Foreskin keratinocyte (primary cell): ENCODE measurements at places on chromosomes 4 and X. TPM values are rescaled to one million over a fixed set of nuclear protein-coding genes. Genes with fewer than 3 reads are reported as not detected.

DNA sequence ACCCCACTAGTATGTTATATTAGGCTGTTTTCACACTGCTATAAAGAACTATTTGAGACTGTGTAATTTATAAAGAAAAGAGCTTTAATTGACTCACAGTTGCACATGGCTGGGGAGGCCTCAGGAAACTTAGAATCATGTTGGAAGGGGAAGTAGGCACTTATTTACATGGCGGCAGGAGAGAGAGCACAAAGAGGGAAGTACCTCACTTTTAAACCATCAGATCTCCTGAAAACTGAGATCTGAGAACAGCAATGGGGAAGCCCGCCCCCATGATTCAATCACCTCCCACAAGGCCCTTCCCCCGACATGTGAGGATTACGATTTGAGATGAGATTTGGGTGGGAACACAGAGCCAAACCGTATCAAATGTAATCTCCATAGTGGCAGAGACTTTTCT is 45.4 kb upstream of the XK start:
- no peak for DNase-seq

- DNase-seq: peak; percentile 85
Observed at GRCh38 chr4:76703123-76703490, 194.8 kb downstream of the SOWAHB start.

- no peak for DNase-seq
Observed at GRCh38 chr4:111717921-111718320, 427.3 kb upstream of the FAM241A start.

DNA sequence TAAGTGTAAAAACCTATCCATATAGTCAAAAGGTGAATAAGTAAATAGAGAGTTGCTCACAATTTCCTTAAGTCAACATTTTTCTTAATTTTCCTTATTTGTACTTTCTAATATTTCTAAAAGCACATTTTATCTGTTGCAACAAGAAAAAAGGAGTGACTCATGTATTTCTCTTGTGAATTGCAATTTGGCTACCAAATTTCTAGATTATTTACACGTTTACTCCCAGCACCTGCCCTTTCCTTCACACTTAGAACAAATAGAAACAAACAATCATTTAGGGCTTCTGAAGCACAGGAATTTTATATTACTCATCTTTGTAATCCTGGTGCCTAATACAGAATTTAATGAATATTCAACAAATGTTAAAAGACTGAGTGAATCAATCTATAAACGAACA is 22.2 kb downstream of the BTC start:
- DNase-seq: no peak

DNA sequence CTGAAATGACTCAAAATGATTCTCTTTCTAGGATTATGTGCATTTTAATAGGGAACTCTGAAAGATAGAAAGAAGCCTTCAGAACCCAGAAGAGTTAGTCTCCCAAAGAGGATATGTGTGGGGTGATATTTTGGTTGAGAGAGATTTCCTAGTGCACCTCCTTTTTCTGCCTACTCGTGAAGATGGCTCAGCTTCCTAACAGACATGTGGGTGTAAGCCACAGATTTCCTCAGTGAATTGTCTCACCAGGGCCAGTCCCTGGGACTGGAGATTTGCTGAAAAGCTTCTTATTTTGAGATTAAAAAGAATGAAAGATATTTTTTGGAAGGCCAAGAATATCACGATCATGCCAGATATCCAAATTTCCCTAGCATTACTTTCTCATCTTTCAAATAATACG is 42.8 kb downstream of the MAGEB17 start:
- no peak for DNase-seq

GRCh38 chr4:61202638-61203435 is 2.7 kb downstream of the ADGRL3 start:
- no peak for DNase-seq

- no peak for DNase-seq
Observed at GRCh38 chrX:110536816-110537215, 178.2 kb downstream of the RTL9 start.

GRCh38 chr4:17876943-17877342 is 66.2 kb downstream of the NCAPG start:
- DNase-seq: no peak

DNA sequence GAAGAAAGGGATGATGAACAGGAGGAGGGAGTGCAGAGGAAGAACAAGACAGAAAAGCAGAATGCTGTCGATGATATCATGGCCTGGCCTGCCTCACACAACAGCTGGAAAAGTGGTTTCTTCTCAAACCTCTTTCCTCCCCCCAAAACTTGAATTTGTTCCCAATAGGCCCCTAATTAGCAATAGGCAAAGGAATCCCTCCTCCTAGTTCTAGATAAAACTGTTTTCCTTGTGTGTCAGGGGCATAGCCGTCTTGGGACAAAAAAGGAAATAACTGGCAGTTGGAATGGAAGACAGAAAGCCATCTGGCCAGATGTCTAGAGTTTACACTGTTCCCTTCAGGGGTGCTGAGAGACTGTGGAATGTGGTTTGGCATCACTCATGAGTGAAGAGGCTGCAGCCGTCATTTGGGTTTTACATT is 177.8 kb upstream of the C1QTNF7 start:
- no peak for DNase-seq

DNA sequence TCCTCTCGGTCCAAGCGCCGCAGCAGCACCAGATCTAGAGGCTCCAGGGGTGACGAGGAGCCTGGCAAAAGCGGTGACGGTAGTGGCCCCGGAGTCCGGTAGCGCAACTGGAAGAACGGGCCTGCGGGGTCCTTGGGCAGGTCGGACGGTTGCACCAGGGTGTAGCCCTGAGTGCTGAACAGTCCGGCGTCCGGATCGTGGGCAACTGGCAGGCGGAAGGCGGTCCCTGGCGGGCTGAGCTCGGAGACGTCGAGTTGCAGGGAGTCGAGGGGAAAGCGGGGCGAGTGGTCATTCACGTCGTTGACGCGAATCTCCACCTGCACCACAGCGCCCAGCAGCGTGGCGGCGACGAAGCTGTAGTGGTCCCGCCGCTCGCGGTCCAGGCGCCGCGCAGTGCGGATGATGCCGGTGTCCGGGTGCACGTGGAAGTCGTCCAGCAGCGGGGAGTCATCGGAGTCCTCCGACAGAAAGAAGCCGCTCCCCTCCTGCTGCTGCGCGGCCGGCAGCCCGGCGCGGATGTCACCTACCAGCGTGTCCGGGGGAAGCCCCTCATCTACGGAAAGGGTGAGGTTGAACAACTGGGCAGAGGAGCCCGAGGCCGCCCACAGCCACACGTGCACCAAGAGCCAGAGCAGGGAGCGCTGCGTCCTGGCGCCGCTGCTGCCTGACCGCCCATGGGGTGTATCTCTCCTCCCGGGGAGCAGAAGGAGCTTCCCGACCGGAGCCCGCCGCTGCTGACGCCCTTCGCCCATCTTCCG is 837 bp downstream of the DCHS2 start:
- no peak for DNase-seq

DNA sequence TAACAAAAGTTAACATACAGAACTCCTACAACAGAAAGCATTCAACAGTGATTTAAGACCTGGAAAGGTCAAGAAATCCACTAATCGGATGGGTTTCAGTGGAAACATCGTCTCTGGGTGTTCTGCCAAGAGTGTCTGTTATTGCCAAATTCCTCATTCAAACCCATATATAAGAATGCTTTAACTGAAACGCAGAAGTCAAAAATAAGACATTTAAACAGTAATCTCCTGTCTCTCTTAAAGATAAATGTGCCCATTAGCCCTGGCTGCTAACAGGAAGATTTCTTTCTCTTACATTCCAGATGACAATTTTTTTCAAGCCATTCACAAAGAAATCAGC is 31.5 kb downstream of the DCTD start:
- no peak for DNase-seq

DNA sequence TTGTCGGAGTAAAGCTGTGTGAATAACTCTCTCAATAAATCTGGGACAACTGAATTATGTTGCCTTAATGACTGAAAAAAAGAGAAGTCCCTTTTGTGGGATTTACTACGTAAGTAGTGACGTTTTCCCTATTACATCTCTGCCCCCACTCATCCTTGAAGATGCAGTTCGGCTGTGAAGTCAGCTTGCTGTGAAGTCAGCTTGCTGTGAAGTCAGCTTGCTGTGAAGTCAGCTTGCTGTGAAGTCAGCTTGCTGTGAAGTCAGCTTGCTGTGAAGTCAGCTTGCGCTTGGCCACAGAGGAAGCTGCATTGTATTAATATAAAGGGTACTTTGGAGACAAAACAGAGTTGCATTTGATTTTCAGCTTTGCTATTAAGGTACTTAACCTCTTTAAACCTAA is 8.0 kb upstream of the VAMP7 start:
- no peak for DNase-seq

- DNase-seq: peak; percentile 71
Observed at GRCh38 chrX:110341189-110342035, 17.2 kb upstream of the RTL9 start.

DNA sequence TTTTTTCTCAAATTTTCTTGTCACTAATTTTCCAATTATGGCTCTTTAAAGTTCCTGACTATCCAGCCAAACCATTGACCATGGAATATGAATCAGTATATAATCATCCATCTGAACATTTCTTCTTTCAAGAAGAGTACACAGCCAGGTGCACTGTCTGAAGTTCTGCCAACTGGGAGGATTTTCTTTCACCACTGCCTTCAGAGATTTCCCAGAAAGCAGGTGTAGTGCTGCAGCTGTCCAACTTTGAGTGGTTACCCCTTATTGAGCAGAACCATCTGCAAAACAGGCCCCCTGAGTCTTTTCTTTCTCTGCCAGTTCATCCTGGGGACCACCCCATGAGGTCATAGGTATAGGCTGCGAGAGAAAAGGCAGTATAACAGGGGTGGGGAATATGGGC is 1213.2 kb downstream of the RAPGEF2 start:
- DNase-seq: no peak

DNA sequence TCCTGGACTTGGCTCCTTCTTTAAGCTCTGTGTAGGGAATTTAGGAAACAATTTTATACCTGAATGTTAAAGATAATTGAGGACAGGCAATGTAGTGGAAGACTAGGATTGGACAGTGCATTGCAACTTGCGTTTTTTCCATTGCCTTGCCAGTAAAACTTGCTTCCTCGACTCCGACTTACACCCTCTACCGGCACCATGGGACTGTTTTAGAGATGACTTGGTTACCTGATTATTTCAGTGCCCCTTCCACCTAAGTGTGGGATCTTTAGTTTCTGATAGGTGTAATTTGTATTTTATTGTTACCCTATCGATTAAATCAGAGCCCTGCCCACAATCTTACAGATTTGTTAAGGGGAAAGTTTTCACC is 1.2 kb downstream of the PRPS1 start:
- DNase-seq: no peak

DNA sequence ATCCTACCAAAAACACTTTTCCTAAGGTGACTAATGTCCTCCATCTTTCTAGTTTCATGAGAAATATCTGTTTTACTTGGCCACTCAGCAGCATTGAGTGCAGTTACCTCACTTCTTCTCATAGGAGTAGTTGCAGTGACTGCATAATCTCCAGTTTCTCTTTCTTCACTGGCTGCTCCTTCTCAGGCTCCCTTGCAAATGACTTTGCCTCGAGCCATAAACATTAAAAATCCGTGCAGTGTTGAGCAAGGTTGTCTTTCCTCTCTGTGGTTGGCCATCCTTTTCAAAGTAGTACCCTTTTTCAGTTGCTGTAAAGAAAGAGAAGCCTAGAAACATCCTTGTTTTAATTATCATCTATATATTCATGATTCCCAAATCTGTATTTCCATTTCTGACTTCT is 10.2 kb upstream of the PRKG2 start:
- DNase-seq: no peak

GRCh38 chrX:111123125-111123524 is 27.1 kb downstream of the PAK3 start:
- no peak for DNase-seq

DNA sequence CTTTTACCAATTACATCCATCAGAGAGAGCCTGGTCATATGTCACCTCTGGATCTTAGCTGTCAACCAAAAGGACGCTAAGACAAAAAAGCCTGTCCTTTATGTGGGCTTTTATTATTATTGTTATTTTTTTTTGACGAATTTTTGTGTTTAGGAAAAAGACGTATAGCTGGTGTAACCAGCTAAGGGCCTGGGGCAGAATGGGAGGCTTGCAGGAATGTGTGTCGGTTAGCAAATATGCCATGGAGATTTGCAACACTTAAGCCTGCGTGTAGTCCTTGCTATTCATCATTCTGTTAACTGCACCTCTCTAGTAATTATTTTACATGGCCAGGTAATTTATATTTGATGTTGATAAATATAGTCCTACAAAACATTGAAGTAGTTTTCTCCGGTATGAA is 93.5 kb downstream of the TACR3 start:
- DNase-seq: peak; percentile 6

- no peak for DNase-seq
Observed at GRCh38 chrX:3699821-3700381, 13.5 kb downstream of the PRKX start.

GRCh38 chr4:140256941-140257340 is 103.0 kb upstream of the MAML3 start:
- DNase-seq: no peak

DNA sequence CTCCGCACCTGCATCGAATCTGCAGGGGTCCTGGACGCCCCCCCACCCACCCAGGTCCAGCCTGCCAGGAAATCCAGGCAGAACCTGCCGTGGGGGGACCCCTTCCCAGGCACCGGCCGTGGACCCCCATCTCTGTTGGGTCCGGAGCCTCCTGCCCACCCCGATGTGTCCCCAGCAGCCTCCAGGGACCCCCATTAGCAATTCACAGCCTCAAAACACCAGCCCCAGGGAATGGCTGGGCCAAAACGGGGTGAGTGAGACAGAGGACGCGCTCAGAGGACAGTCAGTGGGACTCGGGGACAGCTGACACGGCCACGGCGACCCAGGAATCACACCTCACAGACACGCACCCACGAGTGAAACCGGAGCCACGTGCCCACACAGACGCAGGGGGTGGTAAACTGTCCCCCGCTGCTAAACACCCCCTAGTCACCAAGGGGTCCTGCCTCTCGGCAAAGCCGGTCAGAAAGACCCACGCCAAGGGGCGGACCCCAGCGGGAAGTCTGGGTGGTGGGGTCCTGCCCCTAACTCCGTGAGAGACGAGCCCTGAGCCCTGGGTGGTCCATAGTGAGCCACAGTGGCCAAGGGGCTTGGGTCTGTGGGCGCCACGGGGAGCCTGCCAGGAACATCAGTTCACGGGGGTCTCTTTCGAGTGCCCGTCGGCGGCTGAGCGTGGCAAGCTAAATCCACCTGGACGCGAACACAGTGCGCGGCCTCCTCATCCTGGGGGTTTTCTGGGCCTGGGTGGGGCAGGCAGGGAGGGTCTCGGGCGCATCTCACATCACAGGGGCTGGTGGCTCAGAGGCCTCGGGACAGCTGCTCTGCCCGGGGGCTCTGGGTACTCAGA is 126.5 kb upstream of the NKX1-1 start:
- no peak for DNase-seq

GRCh38 chr4:181971973-181972372 is 271.2 kb upstream of the TENM3 start:
- peak; percentile 80 for DNase-seq

The PPP2R2C gene
- total RNA-seq: 0.18 and 1.1 TPM in 2 replicates

The CLDN2 gene
- total RNA-seq: not detected in 2 replicates

The VSIG4 gene
- not detected in 2 replicates for total RNA-seq

The TBX22 gene
- total RNA-seq: not detected in 2 replicates

The NR0B1 gene
- not detected in 2 replicates for total RNA-seq

The LIAS gene
- 12.6 and 13.8 TPM in 2 replicates for total RNA-seq

The ADH1C gene
- not detected in 2 replicates for total RNA-seq

The FHDC1 gene
- 2.3 and 4.4 TPM in 2 replicates for total RNA-seq

The DSPP gene
- not detected in 2 replicates for total RNA-seq

The TGIF2LX gene
- not detected in 2 replicates for total RNA-seq
